Kasumi-1 (cell line): ENCODE measurements at places on chromosomes 11 and 22.

- DNase-seq: no peak
These were observed 46.3 kb downstream of the ANO1 start for GRCh38 chr11:70124321-70125000.

DNA sequence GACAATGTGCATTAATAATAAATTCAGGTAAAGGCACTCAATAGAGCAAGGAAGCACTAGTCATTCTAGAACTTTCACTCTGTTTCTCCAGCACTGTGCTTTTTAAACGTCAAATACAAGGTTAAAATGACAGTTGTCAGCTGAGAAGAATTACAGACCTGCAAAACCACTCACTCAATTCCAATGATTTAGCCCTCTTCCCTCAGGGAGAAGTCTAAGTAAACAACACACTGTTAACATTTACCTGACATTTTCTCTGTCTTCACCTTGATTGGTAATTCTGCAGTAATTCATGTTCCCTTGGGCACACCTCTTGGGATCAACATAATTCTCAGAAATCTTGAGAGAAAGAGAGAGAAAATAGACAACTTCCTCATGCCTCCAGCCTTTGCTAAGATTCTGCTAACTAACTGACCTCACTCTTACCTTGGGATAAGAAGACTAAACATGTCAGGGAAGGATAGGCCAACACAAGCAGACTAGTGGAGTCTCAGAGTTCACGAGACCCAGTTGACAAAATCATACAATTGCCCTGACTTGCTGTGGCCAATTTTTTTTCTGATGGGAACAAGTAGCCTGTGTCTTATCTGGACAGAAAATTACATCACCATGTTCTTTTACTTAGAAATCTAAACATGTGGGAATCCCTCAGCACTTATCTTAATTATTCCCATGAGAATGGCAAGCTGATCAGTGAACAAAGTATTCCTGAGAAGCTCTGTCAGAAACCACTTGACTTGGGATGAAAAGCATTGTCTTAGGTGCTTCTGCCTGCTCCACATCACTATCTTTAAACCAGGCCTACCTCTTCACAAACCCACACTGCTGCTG is 516.8 kb upstream of the FAT3 start:
- DNase-seq: no peak

- DNase-seq: peak; percentile 95
These were observed 14.4 kb downstream of the OAF start for GRCh38 chr11:120224972-120225909.

GRCh38 chr11:92875473-92875872 is 94.0 kb upstream of the MTNR1B start:
- DNase-seq: no peak

- DNase-seq: no peak
These were observed 516.1 kb downstream of the MIAT start for GRCh38 chr22:27173530-27173929.

DNA sequence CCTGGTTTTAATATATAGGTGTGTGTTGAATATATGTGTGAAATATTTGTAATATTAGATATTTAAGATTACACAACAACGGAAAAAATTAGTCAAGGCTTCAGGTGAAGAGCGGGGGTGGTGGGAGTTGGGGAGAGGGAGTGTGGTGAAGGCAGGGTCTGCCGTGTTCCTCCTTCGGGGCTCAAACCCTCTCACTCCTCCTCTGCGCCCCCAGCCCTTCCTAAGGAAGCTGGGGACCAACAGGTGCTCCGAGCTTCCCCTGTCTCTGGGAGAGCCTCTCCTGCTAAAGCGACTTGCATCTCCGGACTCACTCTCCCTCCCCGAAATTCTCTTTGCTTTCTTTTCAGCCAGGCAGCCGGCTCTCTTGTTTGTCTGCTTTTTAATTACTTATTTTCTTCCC is 960 bp upstream of the CADM1 start:
- no peak for DNase-seq

- DNase-seq: peak; percentile 5
These were observed 33.3 kb downstream of the ANO1 start for GRCh38 chr11:70111269-70112016.

GRCh38 chr11:91625495-91625894 is 599.1 kb upstream of the FAT3 start:
- DNase-seq: no peak

- DNase-seq: no peak
These were observed 63.8 kb upstream of the UCP3 start for GRCh38 chr11:74072721-74073120.
